ENCODE measurements at places on chromosomes 11 and 22.

DNA sequence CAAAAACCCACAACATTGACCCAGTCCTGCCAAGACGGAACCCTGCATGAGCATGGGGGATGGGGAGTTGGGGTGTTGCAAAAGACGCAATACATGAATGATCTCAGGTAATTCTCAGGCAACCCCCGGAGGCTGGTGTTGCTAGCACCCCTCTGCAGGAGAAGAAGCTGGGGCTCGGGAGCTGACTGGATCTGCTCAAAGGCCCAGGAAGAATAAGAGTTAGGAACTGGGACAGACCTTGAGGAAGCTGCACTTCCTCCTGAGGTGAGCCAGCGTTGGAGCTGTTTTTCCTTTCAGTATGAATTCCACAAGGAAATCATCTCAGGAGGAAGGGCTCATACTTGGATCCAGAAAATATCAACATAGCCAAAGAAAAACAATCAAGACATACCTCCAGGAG lies at the start of gene KRTAP5-9:
TSS of gene KRTAP5-9 (plus strand) at position 301 of the 400 bp plus-strand sequence. CDS start 238 bp downstream, outside the sequence.
- DNase-seq = no peak

GRCh38 chr11:128940156-128940555 lies 2.5 kb downstream of the TP53AIP1 start:
- no peak for DNase-seq

DNA sequence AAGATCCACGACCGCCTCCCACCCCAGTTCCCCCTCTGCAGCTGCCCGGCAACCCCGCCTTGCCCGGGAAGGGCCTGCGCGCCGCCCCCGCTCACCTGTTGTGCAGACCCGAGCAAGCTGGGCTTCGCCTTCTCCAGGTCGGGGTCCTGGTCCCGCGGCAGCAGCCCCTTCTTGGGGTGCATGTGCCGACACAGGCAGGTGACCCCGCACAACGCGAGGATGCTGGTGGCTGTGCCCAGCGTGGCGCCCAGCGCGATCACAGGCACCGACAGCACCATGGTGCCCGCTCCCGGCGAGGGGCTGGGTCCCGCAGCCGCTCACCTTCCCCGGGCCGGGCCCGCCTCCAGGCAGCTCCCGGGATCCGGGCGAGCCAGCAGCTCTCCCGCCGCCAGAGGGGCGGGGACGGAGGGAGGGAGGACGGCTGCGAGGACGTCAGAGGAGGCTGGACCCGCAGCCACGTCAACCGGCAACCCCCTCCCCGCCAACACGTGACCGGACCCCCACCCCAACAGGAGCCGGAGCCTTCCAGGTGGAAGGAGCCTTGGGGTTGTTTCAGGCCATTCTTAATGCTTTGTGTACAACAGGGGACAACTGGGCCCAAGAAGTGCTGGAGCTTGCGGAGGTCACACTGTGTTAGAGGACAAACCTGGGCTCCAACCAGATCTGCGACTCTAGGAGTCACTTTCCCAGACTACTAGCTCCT lies at the start of gene SYT13:
TSS of gene SYT13 (minus strand) at position 412 of the 703 bp plus-strand sequence. CDS start at position 278, 134 bp downstream.
- DNase-seq = no peak

- DNase-seq = no peak
These were observed 115.3 kb upstream of the TBCEL start for GRCh38 chr11:120908461-120909181.

- no peak for DNase-seq
These were observed 1091.3 kb downstream of the TBC1D22A start for GRCh38 chr22:47853750-47854149.

DNA sequence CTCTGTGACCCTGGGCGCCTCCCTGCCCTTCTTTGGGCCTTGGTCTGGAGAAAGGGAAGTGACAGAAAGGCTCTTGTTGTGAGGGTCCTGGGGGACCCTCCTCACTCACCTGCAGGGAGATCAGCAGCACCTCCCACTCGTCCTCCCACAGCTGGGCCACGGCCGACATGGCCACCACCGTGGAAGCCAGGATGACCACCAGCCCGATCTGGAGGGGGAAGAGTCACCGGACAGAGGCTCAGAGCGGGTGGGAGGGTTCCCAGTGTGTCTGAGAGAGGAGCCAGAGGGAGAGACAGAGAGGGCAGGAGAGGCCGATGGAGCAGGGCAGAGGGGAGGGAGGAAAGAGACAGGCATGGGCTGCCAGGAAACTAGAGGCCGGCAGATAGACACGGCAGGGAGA lies 16.8 kb upstream of the KLHL35 start:
- DNase-seq = no peak
